T-helper 1 cell (primary cell): ENCODE measurements at places on chromosomes 7 and 10.

DNA sequence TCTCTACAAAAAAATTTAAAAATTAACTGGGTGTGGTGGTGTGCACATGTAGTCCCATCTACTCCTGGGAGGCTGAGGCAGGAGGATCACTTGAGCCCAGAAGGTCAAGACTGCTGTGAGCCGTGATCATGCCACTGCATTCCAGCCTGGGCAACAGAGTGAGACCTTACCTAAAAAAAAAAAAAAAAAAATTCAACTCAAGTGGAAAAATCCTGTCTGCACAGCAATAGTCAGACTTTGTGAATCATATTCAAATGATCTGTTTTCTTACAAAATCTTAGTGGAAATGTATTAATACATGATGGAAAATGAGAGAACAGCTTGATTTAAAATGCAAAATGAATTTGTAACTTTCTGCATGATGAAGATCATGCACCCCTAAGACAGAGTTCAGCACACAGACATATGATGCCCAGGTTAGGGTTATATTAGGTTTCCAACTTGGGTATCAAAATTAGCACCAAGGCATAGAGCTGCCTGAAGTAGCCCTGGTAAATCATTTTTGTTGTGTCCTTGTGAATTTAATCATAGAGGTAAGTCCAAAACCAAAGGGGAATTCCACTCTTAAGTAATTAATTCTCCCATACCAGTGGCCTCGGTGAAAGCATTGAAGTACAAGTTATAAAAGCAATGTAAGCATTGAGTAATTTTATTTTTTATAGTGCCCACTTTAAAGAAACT is 93.8 kb downstream of the ADD3 start:
- no peak for DNase-seq

DNA sequence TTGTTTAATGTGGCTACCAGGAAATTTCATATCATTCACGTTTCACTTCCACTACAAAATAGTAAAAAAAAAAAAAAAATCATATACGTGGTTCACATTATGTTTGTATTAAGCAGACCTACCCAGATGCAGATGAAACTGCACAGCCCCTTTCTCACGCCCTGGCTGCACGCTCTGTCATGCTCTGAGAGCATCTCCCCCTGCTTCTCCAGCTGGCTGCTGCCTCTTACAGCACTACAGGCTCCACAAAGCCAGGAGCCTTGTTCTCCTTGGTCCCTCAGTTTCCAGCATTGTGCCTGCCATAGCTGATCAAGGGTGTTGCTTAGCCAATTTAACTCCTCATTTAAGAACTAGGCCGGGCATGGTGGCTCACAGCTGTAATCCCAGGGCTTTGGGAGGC is 6.9 kb upstream of the GPNMB start:
- DNase-seq, result no peak

GRCh38 chr7:44384586-44385433 is 59.4 kb upstream of the CAMK2B start:
- no peak for DNase-seq

DNA sequence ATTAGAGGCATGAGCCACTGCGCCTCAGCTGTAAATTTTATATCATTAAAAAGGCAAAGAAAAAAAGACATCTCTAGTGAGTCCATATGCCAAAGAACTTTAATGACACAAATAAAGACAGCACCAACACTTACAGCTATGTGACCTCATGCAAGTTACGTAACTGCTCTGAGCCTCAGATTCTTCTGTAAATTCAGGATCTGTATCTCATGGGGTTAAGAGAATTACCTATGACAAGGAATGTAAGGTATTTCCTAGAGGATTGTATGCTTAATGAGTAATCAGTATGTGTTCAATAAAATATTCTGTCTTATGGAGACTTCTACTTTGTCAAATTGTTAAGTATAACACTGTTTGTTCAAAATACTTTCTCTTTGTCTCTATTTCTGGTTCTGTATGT is 274.0 kb upstream of the GLI3 start:
- no peak for DNase-seq

DNA sequence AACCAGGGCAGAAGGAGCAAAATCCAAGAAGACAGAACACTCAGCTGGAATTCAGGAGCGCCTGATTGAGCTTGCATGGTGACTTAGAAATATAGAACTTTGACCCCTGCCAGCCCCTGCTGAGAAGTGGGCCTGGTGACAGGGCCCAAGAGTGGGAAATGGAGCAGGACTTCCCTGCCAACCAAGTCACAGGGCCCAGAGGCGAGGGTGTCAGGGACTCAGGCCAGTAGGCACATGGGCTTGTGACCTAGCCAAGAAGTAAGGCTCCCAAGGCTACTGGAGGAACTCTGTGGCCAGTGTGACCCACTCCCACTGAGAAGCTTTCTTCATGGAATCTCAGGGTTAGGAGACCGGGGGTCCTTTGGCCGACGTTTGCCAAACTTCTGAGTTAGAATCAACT is 31.9 kb downstream of the LRRC20 start:
- DNase-seq, result no peak

GRCh38 chr10:11532306-11532705 is 79.1 kb downstream of the USP6NL start:
- DNase-seq, result no peak

- DNase-seq, result no peak
Observed at GRCh38 chr7:28531291-28531690, 119.0 kb downstream of the CREB5 start.

- DNase-seq, result peak; percentile 27
Observed at GRCh38 chr10:22252224-22252800, 34.5 kb upstream of the EBLN1 start.

- no peak for DNase-seq
Observed at GRCh38 chr10:101645659-101646058, 49.3 kb downstream of the FBXW4 start.

GRCh38 chr7:102427019-102427405 is 6.4 kb upstream of the ORAI2 start:
- no peak for DNase-seq

DNA sequence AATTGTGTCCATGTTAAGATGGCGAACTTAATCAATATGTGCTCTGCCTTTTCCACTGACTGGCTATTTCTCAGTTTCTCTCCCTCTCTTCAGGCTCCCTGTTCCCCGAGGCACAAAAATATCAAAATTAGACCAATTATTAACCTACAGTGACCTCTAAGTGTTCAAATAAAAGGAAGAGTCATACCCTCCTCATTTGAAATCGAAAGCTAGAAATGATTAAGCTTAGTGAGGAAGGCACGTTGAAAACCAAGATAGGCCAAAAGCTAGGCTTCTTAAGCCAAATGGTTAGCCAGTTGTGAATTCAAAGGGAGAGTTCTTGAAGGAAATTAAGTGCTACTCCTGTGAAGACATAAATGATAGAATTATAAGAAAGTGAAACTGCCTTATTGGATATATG is 81.1 kb upstream of the MBL2 start:
- DNase-seq, result no peak

DNA sequence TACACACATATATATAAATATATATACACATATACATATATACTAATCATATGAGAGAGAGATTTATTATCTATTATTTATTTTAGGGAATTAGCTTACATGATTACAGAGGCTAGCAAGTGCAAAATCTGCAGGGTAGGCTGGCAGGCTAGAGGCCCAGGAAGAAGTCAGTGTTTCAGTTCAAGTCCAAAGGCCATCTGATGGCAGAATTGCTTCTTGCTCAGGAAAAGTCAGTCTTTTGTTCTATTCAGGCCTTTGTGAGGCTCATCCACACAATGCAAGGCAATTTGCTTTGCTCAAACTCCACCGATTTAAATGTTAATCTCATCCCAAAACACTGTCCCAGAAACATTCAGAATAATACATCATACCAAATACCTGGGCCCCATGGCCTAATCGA is 2.6 kb upstream of the C10orf120 start:
- no peak for DNase-seq

GRCh38 chr10:87603196-87603595 is 56.5 kb upstream of the PAPSS2 start:
- no peak for DNase-seq

- DNase-seq, result no peak
Observed at GRCh38 chr7:152050547-152050971, 25.1 kb downstream of the GALNT11 start.

GRCh38 chr10:72260976-72261783 is 12.5 kb upstream of the DDIT4 start:
- DNase-seq, result no peak

- DNase-seq, result no peak
Observed at GRCh38 chr7:47611045-47611511, 29.2 kb upstream of the TNS3 start.

GRCh38 chr10:119243967-119244366 is 36.6 kb downstream of the GRK5 start:
- no peak for DNase-seq

DNA sequence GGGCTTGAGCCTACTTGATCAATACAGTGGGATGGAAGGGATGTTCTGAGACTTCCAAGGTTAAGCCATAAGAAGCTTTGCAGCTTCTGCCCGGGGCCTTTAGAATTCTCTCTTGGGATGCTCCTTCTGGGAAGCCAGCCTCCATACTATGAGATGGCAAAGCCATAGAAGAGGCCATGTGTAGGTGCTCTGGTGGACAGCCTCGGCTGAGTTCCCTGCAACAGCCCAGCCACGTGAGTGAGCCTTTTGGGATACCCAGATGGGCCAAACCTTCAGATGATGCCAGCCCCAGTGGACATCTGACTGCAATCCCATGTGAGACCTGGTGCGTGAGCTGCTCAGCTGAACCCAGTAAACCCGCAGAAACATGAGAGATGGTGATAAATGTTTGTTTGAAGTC is 370.6 kb downstream of the RPS24 start:
- no peak for DNase-seq

DNA sequence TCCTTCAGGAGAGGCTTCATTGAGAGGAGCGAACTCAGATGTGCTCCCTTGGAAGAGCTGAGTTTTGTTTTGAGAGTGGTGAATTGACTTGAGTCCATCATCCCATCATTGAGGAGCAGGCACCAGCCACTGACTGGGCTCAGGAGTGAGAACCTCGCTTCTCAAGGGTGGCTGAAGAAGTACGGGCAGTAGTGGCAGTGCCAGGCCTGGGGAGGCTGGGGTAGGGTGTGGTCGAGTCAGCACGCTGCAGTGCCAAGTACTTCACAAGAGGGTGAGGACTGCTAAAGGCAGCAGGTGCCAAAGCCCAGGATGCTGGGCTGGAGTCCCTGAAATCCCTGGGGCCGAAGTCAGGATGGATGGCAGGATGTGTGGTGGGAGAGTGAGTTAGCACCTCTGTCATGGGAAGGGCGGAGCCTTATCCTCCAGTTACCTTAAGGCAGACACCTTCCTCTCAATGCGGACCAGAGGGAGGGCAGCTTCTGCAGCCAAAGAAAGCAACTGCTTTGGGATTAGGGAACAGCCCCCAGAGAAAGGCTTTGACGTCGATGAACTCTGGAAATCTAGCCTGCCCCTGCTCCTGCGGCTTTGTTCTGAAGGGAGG is 210.3 kb downstream of the CAMK1D start:
- no peak for DNase-seq

DNA sequence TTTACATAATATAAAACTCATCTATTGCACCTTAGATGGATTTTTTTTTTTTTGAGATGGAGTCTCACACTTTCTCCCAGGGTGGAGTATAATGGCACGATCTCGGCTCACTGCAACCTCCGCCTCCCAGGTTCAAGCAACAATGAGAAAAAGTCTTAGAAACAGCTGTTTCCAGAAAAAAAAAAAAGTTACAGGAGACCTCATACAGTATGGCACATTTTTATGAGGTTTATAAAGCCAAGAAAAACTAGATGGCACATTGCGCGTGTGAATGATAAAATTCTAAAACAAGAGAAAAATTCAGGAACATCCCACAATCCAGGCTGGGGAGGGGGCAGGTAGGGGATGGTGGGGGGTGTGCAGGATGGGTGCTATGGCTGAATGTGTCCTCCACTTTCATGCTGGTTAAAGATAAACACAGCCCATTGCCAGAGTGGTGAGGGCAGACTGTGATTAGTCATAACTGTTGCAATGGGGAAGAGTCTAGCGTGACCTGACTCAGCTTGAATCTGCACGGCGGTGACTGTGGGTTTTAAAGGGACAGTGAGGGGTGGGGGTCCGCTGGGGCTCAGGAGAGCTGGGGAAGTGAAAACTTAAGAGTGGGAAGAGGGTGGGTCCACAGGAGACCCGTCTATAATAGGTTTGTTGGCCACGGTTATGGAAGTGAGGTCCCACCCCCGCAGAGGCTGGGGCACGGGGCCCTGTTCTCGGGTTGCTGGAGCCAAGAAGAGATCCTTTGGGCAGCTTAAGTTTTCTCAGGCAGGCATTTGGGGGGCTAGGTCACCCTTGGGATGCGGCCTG is 11.9 kb upstream of the LRRC27 start:
- DNase-seq, result no peak

- DNase-seq, result no peak
Observed at GRCh38 chr7:6242561-6242960, 29.9 kb downstream of the CYTH3 start.

DNA sequence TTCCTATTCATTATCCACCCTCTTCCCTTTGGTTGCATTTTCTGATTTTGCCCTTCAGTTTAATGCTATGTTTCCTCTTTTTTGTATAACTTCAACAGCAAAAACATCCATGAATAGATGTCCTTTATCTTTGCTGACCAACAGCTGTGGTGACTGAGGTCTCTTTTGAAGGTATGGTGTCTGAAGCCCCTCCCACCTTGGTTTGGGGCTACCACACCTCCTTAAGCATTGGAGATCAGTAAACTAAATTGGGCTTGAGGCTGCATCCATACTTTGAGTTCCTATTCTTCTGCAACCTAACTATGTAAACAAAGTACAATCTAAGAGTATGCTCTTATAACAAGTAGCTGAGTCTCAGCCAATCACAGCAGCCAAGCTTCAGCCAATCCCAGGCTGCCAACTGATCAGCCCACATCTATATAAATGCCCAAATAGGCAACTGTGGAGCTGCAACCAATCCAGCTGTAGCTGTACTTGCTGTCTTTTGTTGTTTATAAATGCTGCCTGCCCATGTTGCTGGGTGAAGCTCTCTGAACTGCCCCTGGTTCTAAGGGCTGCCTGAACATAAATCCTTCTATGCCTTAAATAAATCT is 69.4 kb upstream of the PDLIM1 start:
- DNase-seq, result no peak

DNA sequence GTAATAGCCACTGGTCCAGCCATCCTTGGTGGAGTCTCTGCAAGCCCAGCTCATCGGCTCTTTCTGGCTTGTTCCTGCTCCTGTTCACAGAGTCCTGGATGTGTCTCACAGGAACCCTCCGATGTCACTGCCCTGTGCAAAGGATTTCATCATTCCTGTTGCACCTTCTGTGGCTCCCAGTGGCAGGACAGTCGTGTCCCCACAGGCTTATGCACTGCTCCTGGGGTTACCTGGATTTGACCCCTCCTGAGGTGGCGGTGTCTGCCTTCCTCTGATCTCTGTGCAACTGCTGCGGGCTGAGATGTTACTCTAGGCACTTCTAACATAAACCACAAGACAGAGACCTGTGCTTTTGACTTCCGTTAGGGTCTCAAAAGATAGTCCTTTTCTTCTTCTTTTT is 30.6 kb downstream of the APBB1IP start:
- DNase-seq, result peak; percentile 51
